ENCODE measurements at places on chromosomes 3 and 15.

- no peak for DNase-seq
These were observed 20.0 kb downstream of the TRIM71 start for GRCh38 chr3:32837789-32838188.

DNA sequence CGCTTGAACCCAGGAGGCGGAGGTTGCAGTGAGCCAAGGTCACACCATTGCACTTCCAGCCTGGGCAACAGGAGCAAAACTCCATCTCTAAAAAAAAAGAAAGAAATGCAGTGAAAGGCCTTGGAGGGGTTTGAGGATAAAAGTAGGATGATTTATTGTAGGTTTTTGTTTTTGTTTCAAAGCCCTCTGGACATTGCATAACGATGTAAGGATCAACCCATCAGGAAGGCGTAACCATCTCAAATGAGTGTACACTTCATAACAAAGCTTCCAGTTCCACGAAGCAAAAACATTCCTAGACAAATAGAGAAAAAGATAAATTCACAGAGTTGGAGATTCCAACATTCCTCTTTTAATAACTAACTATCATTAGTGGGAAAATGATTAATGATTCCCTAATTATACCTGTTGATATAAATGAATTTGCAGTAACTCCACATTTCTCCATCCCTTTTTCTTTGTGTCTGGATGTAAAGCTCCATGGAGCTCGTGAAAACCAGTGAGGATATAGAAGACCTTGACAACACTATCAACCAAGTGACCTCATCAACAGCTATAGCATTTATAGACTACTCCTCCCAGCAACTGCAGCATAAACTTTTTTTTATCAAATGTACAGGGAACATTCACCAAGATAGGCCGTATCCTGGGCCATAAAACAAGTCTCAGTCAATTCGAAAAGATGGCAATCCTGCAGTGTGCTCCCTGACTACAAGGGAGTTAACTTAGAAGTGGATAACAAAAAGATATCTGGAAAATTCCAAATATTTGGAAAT, 48.7 kb upstream of the PPP4R2 start:
- DNase-seq: no peak

DNA sequence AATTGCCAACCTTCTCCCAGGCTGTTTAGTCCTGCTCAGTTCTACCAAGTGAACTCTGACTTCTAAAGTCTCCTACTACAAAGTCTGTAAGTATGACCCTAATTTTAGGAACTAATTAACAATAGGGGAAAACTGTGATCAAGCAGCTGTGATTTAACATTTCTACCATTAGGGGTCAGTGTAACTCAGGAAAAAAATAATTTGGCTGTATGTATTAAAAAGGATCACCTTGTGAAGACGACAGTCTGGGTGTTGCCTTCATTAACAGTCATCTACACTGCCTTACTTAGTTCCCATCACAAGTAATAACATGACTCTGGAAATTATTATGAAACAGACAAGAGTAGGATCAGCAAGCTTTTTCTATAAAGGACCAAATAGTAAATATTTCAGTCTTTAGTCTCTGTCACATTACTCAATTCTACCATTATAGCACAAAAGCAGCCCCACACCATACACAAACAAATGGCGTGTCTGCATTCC, 4.2 kb upstream of the NPHP3 start:
- DNase-seq: peak; percentile 75

GRCh38 chr3:65619451-65619881, 419.3 kb downstream of the MAGI1 start:
- DNase-seq: no peak

GRCh38 chr15:62066663-62067447, at the start of gene C2CD4A:
Gene C2CD4A, plus strand, starts transcription at chr15:62066977. Its CDS starts 637 bp downstream, at chr15:62067614.
- peak; percentile 34 for DNase-seq

GRCh38 chr3:13013151-13013561, 60.1 kb downstream of the IQSEC1 start:
- no peak for DNase-seq

GRCh38 chr15:49235446-49236124, 65.5 kb downstream of the GALK2 start:
- peak; percentile 97 for DNase-seq

GRCh38 chr3:33437556-33438283, 2.5 kb downstream of the UBP1 start:
- no peak for DNase-seq

DNA sequence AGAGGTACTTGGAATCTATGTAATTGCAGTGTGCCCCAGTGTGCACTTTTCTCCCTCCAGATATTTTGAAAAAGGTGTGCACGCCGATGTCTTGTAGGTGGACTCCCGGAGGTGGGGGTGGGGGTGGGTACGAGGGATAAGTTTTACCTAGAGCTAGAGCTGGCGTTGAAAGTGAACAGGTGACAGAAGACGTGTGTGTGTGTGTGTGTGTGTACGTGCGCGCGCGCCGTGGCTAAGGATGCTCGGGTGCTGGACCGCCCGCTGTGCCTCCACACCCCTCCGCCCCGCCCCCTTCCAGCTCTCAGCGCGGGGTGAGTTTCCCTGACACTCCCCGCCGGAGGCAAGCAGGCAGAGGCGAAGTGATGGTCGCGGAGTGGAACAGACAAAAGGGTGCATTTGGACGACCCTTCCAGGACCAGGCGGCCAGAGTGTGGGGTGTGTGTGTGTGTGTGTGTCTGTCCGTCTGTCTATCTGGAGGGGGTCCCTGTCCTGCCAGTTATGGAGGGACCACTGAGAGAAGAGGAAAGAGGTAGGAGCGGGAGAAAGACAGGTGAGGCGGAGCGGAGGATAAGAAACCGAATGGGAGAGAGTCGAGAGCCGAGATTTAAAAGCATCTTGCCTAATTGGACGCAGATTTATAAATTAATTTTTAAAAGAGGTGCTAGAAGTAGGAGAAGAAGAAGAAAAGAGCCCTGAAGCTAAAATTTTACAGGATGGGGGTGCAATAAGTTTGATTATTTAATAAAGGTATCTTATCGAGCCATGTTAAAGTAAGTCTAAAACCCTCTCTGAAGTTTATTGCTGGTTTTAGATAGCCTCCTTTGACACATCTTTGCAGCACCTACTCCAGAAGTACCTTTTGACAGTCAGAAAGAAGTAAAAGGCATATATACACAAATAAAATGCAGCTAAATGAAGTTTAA, 335.8 kb upstream of the THRB start:
- DNase-seq: no peak

- no peak for DNase-seq
These were observed 671.7 kb upstream of the NR2F2 start for GRCh38 chr15:95658799-95659198.

- no peak for DNase-seq
These were observed 98.9 kb downstream of the APBA2 start for GRCh38 chr15:28984421-28985315.

DNA sequence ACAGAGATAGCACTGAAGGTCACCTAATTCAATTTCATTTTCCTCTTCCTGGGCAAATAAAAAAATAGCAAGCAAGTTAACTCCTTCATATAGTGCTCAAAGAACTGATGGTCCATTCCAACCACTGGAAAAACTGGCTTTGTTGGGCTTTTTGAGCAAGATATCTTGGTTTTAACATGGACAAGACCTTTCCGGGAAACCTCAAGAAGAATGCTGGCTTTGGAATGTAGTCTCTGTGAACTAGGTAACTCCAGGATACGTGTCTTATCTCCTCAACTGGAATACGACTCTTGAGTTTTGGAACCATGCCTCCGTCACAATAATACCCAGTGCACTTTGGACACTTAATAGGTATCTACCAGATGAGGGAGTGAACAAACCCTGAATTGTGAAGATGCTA, 36.9 kb upstream of the CRBN start:
- DNase-seq: no peak

- DNase-seq: no peak
These were observed 13.5 kb downstream of the POC1A start for GRCh38 chr3:52140769-52141168.

DNA sequence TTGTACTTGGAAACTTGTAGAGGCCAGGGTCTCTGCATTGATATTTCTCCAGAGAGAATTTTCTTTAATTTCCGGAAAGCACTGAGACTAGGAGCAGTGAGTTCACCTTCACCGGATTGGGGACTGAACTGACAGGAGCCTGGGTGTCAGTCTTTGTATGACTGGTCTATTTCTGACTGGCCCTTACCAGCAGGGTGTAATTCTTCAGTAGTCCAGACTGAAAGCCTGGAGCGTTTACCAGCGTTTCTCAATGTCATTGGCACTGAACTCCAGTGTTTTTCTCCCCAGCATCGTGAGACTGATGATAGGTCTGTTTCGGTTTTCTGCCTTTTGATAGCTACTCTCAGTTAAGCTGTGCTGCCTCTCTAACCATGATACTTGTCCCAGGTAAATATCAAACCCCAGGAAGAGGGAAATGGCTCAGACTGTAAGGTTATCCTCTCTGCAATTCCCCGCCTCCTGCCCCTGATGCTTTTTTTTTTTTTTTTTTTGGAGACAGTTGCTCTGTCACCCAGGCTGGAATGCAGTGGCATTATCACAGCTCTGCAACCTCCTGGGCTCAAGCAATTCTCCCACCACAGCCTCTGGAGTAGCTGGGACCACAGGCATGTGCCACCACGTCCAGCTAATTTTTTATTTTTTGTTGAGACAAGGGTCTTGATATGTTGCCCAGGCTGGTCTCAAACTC, 103.6 kb downstream of the CACNA2D3 start:
- DNase-seq: no peak

GRCh38 chr3:23438657-23439056, 235.5 kb downstream of the UBE2E2 start:
- DNase-seq: no peak

DNA sequence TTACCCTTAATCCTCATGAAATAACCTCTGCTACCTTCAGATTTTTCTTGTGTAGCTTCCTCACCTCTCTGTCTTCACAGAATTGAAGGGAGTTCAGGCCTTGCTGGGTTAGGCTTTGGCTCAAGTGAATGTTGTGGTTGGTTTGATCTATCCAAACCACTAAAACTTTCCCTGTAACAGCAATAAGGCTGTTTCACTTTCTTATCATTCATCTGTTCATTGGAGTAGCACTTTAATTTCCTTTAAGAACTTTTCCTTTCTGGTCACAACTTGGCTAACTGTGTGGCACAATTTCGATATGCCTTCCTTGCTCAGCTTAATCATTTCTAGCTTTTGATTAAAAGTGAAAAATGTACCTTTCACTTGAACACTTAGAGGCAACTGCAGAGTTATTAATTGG, 129.8 kb downstream of the NR1I2 start:
- DNase-seq: no peak

DNA sequence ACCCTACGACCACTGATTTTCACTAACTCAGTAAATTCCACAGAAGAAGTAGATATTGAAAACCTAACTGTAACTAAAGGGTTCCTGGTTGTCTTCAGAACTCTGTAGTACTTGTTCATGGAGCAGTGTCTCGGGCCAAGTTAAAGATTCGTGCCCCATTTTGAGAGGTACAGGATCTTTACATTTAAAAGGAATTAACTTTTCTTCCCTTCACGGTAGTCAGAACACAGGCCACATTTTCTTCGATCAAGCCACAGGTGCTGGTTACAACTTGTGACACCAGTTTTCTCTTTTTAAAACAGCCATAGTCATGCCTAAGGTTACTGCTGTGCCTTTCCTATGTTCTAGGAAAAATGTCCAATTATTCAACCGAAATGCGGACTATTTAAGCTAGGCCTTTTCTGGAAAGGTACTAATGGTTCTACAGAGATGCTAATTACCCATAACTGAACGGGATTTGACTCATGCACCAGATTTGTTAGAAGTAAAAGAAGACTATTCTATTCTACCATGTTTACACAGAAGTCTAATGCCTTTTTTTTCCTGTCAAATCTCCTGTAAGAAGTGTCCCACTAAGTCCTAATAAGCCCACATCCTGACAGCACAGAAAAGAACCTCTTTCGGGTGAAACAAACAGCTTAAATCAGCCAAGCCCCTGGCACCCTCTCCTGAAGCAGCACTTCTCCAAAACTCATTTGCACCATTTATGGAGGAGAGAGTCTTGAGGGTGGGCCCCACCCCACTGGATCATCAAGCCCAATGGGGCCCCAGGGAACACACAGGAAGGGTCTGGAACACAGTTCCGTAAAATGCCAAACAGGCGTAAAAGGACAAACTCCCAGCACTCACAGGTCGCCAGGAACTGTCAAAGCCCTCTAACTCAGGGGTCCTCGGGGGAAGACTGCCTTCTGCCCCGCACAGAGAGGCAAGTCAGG, 1.9 kb downstream of the LRIG1 start:
- no peak for DNase-seq

DNA sequence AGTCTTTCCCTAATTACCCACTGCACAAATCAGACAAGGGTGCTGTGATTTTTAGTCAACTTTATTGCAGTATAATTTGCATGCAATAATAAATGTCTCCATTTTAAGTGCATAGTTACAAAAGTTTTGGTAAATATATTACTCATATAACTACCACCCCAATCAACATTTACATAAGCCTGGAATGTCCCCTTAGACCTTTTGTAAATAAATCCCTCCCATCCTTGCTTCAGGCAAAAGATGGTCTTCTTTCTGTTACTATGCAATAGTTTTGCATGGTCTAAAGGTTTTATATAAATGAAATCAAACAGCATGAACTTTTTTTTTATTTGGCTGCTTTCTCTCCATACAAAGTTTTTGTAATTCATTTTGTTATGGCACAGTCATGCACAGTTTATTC, 235.4 kb downstream of the PYDC2 start:
- no peak for DNase-seq

DNA sequence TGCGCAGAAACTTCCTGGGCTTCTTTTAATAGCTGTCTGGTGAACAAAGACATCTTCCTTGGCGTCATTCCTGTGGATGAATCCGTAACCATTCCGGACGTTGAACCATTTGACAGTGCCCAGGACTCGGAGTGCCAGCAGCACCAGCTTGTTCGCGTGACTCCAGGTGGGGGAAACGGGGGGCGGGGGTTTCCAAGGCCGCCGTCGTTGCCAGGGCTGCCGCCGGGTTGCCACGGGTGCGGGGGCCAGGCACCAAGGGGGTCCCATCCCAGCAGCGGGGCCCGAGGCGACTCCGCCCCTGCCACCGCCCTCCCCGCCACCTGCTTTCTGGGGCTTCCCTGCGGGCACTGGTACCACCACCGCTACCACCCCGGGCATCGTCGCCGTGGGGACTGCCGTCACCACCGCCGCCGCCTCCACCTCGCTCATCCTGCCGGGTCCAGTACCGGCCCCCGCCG, 22.8 kb downstream of the RGMA start:
- DNase-seq: no peak

DNA sequence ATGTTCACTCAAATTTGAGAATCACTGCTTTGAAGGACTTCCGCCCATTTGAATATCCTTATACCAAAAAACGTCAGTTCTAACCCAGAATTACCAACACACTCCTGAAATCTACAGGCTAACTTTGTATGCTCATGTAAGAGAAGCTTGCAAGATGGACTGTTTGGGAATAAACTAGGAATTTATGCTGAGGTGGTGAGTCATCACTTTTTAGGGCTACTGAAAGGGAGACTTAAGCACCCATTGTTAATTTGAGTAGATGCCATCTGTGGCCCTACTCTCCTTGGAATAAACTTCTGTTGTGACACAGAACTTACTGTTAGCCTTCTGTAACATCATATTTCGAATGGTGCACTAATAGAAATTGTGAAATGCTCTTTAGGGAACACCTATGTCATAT, 74.6 kb downstream of the FGF12 start:
- DNase-seq: no peak

Data from AML-193 (cell line).